ENCODE measurements at places on chromosomes 12 and 14.

DNA sequence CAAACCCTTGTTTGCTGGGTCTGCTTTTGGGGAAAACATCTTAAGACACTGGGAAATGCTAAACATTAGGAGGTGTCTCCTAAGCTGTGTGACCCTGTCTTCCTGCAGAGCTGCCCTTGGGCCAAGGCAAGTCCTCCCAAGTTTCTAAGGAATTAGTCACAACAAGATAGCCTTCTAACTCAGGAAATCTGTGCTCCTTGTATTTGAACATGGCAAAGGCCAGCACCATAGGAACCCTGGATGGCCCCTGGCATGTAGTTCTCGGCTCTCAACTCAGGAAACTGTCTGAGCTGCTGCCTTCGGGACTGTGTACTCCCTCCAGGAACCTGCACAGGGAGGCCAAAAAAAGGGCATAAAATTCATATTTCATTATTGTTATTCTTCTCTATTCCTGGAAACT is 37.6 kb upstream of the LTBP2 start:
- DNase-seq: no peak

- no peak for DNase-seq
Measured at GRCh38 chr14:23694949-23695663, 58.9 kb downstream of the DHRS2 start.

DNA sequence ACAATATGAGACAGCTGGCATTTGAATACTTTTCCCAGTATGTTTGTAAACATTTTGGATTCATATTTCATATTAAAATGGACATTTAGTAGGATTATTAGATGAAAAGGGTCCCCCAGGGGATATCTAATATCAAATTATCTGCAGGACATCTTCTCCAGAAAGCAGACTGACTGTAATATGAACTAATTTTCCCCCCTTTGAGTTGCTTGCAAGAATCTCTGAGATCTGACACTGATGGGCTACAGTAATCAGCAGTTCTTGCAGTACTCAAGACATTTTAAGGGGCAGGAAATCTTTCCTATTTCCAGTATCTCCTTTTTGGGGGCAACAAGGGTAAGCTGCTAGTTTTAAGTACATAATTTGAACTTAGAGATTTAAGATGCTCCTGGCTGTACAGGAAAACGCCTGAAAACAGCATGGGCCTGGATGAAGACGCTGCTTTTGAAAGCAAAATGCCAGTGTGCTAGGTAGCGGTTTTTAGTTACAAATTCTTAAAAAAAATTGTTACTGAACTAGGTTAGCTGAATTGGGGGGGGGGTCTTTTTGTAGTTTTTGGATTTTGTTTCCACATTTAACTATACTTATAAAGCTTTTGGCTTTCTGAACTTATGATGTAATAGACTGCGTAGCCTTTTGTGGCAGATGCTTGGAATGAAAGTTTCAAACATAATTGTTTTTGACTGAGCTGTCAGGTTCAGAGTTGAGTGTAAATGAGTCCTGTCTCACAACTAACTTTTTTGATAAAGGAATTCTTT is 2.2 kb downstream of the FRMD6 start:
- no peak for DNase-seq

- no peak for DNase-seq
Measured at GRCh38 chr14:102421411-102422057, 58.8 kb downstream of the TECPR2 start.

- DNase-seq: no peak
Measured at GRCh38 chr12:75986001-75986746, 45.4 kb downstream of the PHLDA1 start.

DNA sequence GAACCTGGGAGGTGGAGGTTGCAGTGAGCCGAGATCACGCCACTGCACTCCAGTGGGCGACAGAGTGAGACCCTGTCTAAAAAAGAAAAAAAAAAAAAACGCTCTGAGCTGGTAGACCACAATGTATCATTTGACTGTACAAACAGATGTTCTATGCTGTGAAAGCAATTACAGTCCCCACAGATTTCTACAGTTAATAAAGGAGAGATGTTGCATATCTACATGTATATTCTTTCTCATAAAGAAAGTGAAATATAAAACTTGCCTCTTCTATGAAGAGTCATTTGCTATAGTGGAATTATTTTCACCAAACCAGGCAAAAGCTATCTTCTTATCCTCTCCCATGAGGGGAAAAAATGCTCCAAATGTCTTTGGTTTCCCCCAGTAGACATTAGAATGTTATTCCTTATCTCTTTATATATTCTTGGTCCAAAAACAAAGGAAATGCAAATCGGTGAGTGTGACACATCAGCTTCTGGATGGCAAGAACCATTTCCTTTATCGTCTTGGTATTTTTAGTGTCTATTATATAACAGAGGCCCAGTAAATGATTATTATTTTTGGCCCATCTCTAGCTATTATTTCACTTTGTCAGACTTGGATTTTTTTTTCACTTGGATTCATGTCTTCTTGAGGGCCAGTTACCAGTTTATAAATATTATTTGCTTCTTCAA is 230.4 kb downstream of the SSPN start:
- DNase-seq: no peak

DNA sequence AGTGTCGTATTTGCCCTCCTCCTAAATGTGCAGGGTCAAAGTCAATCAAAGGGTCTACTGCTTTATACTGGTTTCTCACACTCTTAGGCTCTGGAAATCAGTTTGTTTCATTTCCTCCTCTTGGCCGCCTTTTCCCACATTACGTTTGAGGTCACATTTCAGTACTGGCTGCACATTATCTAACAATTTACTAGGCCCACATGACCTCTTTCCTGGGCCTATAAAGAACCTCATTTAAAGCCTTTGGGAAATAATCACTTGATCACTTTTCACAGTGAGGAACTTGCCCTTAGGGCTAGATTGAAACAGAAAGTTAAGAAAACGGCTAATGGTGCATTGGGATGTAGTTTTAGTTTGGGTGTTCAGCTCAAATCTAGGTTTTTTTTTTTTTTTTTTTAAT is 497.5 kb downstream of the RERGL start:
- no peak for DNase-seq

DNA sequence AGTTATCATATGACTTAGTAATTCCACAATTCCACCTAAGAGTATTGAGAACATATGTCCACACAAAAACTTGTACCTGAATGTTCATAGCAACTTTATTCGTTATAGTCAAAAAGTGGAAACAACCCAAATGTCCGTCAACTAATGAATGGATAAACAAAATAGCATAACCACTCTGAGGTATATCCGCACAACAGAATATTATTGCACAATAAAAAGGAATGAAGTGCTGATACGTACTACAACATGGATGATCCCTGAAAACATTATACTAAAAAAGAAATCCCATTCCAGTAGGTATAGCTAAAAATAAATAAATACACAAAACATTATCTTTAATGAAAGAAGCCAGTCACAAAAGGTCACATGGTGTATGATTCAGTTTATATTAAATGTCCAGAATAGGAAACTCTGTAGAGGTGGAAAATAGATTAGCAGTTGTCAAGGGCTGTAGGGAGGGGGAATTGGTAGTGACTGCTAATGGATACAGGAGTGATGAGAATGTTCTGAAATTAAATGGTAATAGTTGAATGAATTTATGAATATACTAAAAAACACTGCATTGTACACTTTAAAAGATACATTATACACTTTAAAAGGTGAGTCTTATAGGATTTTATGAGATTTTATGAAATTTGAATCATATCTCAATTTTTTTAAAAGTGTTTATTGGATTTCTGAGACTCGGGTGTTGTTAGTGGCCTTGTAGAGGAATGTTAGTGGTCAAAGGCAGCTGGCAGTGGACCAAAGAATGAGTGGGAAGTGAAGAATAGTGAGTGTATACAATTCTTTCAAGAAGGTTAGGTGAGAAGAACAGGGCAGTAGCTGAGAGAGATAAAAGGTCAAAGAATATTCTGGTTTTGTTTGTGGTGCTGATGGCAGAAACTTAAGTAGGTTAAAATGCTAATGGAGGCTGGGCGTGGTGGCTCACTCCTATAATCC is 36.3 kb upstream of the BAZ1A start:
- DNase-seq: no peak

DNA sequence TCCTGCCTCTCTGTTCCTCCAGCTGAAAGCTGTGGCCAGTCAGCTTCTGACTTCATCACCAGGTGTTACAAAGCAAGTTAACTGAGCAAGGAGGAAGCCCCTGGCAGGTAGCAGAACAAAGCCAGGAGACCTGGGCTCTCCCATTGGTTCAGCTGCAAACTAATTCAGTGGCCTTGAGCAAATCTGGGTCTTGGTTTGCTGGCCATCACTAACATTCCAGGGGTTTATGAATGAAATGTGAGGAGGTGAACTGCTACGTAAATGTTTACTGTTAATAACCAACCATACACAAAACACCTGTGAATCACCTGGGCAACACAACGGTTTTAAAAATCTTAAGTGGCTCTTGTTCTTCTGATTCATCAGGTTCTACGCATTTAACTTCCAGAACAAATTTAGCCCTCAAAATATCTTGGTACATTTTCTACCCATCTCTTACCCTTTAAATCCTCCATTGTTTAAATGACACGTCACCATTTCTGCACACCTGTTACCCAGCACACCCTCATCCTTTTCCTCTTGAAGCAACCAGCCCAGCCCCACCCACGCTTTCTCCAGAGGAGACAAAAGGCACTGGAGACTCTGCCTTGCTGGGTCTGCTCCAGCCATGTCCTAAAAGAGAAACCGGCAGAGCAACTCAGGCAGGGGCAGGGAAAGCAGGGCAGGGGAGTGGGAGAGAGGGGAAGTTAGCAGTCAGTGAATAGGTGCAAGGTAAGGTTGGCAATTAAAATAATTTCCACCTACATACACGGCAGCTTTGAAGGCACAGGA is 49.3 kb upstream of the TSPAN11 start:
- no peak for DNase-seq

- DNase-seq: no peak
Measured at GRCh38 chr12:49934505-49934904, 16.0 kb upstream of the AQP2 start.

DNA sequence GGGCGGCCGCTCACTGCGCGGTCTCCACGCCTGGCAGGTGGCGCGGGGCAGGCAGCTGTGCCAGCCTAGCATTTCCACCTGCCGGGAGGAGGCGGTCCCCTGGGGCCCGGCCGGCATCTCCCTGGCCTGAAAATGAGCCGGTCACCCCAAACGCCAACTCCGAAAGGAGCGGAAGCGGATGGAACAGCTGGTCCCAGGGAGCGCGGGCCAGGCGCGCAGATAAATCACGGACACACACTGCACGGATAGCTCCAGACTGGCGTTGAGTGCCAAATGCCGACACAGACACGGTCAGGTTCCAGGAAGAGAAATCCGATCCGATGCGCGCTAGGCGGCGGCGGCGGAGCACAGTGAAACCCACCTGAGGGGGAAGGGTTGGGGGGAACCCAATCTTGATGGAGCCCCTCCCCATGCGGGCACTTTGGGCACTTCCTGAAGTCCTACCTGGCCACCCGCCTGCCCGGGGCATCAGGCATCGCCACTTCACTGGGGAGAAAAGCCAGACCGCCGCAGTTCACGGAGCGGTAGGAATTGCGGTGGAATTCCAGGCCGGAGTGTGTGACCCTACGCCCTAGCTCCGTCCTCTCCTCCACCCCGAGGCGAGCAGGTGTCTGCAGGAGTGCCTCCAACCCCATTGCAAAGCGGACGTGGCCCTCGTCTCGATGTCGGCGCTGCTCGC is 624 bp upstream of the PLEKHD1 start:
- no peak for DNase-seq

DNA sequence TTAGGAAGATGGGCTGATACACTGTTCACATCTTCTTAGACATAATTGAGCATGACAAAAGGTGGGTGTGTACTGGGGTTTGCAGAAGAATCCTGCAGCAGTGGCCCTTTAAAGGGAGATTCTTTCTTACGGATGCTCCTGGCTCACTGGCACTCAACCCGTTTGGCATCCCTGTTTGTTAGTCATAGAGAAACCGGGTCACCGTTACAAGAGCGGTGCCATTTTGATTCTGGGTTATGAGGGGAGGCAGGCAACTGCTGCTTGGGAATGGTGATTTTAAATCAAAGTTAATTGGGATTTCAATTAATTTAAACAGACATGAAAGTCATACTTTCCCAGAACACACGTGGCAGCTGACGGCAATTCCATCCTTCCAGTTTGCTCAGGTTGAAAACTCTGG is 245.8 kb downstream of the AACS start:
- DNase-seq: no peak

DNA sequence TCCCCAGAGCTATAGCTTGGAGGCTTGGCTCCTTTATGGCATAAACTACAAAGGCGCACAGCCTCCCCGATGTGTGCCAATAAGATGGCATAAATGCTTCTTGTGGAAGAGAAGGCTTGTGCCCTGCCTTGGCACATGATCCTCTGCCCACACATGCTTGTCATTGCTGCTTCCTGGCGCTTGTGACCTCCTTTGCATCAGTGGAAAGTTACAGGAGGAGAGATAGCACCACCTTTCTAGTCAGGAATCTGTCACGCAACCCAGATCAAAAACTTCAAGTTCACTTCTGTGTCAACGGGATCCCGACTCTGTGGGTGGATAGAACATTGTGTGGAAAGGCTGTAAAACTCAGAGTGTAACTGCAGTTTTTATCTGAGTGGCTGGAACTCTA is 183.8 kb upstream of the HIF1A start:
- DNase-seq: peak; percentile 21

- DNase-seq: no peak
Measured at GRCh38 chr12:52917800-52918199, 12.9 kb upstream of the KRT8 start.

GRCh38 chr12:7695566-7696197 is at the start of gene GDF3:
GDF3 (minus strand) TSS chr12:7695775; CDS start chr12:7695728, 47 bp downstream.
- no peak for DNase-seq

DNA sequence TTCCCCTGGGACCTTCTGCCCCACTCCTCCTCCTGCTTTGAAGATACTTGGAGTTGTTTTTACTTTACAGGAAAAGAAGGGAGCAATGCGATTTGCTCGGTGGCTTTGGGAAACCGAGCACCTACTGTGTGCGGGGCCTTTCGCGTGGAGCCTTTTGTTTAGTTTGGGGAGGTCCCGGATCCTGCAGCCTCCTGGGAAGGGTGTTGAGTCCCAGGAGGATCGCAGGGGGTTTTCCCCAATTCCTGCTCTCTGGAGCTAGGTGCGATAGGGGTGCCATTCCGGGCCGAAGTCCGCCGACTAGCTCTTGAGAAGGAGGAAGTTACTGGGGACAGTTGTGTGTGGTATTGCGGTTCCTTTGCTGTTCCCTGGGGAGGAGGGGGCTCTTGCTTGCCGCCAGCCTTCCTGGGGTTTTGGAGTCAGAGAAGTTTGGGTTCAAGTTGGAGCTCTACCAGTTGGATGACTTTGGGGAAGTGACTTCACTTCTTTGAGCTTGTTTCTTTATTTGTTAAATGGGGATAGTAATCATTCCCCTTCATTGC is 1.1 kb downstream of the BRI3BP start:
- DNase-seq: no peak

DNA sequence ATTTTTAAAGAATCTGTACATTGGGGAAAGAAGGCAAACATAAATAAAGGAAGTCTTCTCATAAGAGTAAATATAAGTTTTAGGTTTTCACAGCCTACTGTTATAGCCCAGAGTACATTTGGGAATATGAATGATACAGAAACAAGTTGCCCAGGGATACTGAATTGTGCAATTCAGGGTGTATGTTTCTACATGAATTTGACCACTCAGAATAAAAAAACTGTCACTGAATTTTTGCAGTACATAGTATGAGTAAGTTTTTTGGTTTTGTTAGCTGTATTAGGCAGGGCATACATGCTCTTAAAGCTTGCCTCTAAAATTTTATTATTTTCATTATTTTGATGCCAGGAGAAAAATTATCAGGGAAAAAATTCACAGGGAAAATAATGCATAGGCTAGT is 6.6 kb upstream of the PCNX4 start:
- DNase-seq: no peak
